ENCODE measurements at places on chromosomes 5 and 9.
A peak's percentile ranks its signal among the peaks of the same experiment; 100 is the strongest.

GRCh38 chr9:106616851-106617345, 246.1 kb upstream of the ZNF462 start:
- DNase-seq: no peak

- DNase-seq: no peak
Observed at GRCh38 chr5:115423051-115423450, 121.5 kb downstream of the FEM1C start.

GRCh38 chr5:59620535-59621212, 272.9 kb downstream of the PDE4D start:
- no peak for DNase-seq

GRCh38 chr5:125402787-125403186, 656.3 kb upstream of the ZNF608 start:
- no peak for DNase-seq

- no peak for DNase-seq
Observed at GRCh38 chr5:88322785-88323184, 54.1 kb upstream of the TMEM161B start.

DNA sequence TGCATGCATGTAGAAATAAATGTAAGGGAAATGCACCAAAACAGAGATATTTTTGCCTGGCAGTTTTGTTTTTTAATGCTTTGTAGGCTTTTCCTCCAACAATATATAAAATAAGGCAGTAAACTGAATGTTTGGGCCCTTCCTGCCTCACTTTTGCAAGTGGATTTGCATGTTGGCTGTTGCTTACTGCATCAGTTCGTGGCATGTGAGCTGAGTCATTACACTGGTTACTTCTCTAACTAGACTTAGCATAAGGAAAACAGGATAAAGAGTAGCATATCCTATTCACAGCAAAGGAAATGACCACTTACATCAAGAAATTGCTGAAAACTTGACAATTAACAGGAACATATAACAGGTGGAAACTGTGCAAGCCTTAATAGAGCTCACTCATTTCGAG, 113.4 kb downstream of the TLE1 start:
- no peak for DNase-seq

- DNase-seq: no peak
Observed at GRCh38 chr9:7841831-7842230, 42.3 kb upstream of the DMAC1 start.

DNA sequence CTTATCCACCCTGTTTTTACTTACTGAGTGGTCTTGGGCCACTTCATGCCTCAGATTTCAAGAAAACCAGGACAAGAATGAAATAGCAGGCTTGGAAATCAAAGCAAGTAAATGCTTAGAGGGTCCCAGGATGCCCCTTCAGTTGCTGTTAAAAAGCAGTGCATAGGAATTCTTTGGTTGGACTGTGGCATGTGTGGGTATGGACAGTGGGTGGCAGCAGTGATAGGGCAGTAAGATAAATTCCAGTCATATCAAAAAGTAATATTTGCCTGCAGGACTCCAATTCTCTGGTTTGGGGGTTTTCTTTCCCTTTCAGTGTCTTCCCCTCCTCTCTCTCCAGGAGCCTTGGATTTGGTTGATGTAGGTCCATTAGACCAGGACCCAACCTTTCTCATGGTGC, 306.7 kb upstream of the CLINT1 start:
- no peak for DNase-seq

- DNase-seq: no peak
Observed at GRCh38 chr9:104885818-104886709, 41.9 kb downstream of the ABCA1 start.

- no peak for DNase-seq
Observed at GRCh38 chr5:37071901-37072581, 177.1 kb downstream of the CPLANE1 start.

DNA sequence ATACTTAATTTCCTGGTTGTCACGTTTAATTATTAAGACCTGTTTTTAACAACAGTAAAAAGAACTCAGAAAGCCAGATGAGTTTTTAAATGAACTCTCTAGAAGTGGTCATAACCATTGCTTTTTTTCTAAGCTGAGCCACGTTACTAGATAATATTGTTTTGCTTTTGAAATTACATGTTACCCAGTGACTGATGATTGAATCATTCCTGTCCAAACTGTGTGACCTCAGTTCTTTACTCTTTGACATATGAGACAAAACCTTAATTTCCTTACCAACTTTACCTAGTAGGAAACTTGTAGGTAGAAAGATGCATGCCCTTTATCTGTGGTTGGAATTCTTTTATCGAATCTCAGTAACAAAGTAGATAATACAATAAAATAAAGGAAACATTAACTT, 411.7 kb downstream of the SH3GL2 start:
- no peak for DNase-seq

DNA sequence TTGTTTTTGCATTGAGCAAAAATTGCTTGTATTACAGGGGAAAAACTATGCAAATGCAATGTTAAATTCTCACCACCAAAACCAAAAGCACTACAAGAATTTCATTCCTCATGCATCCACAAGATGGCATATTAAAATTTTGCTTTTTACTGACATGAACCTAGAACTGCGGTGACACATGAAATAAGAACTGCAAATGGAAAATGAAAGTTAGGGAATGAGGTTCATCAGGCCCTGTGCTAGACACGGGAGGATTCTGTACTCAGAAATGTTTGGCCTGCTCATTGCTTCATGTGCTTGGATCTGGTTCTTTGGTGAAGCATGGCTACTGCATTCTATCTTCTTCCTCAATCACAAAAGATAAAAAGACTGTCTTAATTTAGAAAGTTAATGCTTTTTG, 9.1 kb upstream of the RFK start:
- DNase-seq: no peak

- DNase-seq: no peak
Observed at GRCh38 chr9:83299571-83299970, 236.6 kb upstream of the RASEF start.

GRCh38 chr9:893843-894420, 52.4 kb downstream of the DMRT1 start:
- peak; percentile 85 for DNase-seq
